ENCODE measurements at places on chromosomes 16 and 17.

- no peak for DNase-seq
These were observed 2.4 kb downstream of the SLC16A3 start for GRCh38 chr17:82231312-82231561.

- no peak for DNase-seq
These were observed 34.8 kb downstream of the MYH13 start for GRCh38 chr17:10337976-10338375.

- DNase-seq, result no peak
These were observed 95.1 kb upstream of the CNTNAP4 start for GRCh38 chr16:76182041-76182635.

DNA sequence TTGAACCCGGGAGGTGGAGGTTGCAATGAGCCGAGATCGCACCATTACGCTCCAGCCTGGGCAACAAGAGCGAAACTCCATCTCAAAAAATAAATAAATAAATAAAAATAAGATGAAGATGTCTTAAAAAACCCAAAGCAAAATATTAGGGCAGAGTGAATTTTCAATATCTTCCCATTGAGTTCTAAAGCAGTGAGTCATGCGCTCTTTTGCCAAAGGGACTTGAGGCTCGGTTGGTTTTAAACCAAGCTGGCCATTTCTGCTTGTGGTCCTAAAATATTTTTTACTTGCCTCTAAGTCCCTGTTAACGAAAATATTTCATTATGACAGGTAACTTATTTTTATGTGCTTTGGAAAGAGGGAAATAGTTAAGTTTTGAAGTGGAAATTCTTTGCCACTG lies 4.7 kb downstream of the PAFAH1B1 start:
- DNase-seq, result no peak

DNA sequence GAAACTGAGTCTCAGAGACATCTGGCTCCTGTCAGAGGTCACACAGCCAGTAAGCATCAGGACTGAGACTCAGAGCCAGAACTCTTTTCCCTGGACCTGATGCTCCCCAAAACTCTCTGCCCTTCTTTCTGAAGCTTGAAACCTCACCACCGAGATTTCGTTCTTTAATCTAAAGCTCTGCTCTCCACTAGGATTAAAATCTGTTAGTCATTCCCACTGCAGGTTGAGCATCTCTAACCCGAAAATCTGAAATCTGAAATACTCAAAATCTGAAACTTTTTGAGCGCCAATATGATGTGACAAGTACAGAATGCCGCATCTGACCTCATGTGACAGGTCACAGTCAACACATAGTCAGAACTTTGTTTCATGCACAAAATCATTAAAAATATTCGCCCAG lies 2.2 kb downstream of the CDH16 start:
- DNase-seq, result no peak

GRCh38 chr17:10042589-10043244 lies 137.6 kb upstream of the RCVRN start:
- no peak for DNase-seq

GRCh38 chr17:17077861-17078732 lies 35.8 kb downstream of the MPRIP start:
- no peak for DNase-seq

GRCh38 chr17:65027305-65027704 lies 29.2 kb downstream of the GNA13 start:
- peak; percentile 63 for DNase-seq

DNA sequence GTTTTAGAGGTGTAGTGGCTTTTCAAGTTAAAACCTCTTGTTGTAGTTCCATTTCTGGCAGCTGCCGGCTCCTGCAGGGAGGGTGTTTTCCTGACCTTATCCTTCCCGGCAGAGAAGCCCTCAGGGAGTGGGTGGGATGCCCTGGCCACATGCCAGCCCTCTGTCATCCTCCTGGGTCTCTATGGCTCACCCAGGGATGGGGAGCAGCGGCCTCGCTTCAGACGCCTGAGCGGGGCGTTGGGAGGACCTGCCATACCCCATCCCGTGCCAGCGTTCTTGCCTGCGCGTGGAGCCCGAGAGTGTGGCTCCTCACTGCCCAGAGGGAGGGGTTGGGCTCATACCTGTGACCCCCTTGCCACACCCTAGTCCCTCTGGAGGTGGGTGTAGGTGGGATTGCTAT lies 11.9 kb downstream of the KCNJ12 start:
- DNase-seq, result no peak

DNA sequence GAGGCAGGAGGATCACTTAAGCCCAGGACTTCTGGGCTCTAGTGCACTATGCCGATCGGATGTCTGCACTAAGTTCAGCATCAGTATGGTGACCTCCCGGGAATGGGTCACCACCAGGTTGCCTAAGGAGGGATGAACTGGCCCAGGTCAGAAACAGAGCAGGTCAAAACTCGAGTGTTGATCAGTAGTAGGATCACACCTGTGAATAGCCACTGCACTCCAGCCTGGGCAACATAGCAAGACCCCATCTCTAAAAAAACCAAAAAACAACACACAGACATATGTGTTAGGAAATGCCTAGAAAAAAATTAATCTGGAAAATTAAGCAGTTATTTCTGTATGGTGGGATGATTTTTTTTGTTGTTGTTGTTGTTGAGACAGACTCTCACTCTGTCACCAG lies 127.0 kb downstream of the RAB11FIP4 start:
- no peak for DNase-seq

DNA sequence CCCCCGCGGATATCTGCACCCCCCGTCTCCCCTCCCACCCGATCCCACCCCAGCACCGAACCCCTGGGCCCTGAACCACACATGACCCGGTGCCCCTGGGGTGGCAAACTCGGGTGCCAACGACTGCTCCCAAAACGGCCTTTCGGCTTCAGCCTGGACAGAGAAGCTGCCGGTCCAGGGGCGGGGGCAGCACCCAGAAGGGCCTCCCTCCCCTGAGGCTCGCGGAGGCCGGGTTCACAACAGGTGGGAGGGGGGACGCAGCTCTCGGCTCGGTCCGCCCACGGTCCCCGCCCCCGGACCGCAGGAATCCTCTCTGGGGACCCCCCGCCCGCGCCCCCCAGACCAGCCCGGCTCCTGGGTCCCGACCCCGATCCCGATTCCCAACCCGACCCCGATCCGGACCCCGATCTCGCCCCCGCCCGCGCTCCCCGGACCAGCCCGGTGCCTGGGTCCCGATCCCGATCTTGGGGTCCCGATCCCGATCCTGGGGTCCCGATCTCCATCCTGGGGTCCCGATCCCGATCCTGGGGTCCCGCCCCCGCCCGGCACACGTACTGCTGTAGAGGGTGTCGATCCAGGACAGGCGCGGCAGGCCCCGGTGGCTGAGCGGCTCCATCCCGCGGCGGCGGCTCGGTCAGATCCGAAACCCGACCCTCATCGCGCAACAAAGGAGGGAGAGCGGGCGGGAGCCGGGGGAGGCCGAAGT lies 516 bp downstream of the ABR start:
- peak; percentile 59 for DNase-seq

DNA sequence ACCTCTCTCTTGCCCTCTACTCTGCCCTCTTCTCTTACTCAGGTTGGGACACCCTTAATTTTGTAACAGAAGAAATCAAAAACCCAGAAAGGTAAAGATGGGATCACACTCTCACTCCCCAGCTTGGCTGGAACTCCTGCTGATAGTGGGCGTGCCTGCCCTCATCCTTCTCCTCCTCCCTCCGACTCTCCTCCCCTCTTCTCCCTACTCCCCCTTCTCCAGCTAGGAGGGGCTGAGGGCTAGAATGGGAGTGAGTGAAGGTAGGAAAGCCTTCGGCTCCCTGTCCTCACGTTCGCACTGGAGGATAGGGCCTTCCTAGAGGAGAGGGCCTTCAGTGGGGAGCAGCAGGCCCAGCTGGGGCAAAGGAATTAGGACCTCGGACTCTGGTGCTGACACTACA lies 20.3 kb downstream of the SLC7A6OS start:
- DNase-seq, result no peak

- no peak for DNase-seq
These were observed 16.2 kb downstream of the CTC1 start for GRCh38 chr17:8231701-8232100.

DNA sequence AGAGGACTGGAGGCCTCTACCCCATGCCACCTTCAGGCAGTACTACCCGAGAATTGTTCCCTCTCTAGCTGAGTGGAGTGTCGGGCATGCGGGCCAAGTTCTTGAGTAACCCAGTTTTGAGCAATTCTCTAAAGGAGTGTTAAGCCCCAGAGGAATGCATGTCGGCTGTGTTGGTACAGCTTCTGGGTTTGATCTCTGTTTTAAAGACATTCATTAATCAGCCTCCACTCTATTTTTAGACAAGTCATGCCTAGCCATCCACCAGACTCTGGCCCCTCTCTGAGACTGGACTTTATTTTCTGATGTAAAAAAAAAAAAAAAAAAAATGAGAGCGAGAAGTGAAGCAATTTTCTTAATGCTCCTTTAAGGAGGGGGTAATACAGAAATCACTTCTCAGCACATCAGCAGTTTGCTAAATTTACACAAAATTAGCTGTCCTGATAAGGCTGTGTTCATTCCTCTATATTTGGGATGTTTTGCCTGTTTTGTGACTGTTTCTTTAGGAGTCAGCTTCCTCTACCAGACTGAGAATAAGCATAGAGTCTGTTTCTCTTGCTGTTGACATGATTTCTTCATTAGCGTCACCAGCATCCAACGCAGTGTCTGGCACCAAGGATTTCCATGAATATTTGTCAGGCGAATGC lies 88.7 kb downstream of the AXIN2 start:
- no peak for DNase-seq

Measured in H54 (cell line).